ENCODE measurements at places on chromosomes 11 and 22.

DNA sequence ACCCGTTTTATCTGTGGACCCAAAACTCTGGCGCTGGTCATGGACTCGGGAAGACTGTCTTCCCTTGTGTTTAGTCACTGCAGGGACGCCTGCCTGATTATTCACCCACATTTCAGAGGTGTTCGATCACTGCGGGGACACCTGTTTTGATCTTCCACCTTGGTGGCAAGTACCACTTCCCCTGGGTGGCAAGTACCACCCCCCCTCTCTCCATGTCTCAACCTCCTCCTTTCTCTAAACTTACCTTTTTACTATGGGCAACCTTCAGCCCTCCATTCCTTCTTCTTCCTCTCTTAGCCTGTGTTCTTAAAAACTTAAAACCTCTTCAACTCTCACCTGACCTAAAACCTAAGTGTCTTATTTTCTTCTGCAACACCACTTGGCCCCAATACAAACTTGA is 1.9 kb upstream of the NDUFC2 start:
- no peak for DNase-seq

DNA sequence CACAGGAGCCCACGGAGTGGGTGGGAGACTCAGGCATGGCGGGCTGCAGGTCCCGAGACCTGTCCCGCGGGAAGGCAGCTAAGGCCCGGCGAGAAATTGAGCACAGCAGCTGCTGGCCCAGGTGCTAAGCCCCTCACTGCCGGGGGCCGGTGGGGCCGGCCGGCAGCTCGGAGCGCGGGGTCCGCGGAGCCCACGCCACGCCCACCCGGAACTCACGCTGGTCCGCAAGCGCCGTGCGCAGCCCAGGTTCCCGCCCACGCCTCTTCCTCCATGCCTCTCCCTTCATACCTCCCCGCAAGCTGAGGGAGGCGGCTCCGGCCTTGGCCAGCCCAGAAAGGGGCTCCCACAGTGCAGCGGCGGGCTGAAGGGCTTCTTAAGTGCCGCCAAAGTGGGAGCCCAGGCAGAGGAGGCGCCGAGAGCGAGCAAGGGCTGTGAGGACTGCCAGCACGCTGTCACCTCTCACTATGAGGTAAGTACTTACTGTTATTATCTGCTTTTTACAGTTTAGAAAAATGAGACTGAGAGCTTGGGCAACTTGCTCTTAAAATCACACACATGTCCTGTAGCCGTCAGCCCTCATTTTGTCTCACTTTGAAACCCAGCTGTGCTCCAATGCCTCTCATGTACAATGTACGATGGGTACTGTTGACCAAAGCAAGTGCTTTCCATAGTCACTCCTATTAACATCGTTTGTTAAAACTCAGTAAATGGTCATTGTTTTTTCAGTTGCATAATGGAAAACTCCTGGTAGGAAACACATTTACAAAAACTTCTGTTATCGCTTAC is 12.2 kb upstream of the OR10D3 start:
- DNase-seq: no peak

DNA sequence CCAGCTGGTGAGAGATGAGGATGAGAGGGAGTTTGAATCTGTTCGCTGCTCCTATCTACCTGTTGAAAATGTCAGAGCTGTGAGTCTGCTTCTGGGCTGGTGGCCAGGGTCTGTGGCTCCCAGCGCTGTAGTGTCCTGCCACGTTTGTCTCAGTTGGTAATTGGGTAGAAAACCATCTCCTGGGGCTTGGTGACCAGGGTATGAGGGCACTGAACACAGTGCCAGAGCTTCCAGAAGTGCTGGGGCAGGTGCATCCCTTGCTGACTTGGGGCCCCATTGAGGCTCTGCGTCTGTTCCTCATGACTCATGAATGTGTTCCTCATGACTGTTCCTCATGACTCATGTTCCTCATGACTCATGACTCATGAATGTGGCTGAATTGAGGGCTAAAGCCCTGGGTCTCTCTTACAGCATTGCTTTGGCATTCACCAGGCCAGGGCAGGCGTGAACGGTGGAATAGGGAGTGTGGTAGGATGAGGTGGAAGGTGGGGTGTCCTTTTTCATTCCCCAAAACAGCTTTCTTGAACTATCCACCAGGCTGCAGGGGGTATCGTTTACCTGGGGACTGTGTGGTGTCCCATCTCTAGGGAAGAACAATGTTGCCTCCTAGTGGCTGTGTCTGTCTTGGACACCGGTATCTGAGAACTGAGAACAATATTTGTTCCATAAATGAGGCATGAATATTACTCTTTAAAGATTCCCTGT is 139.5 kb downstream of the COMMD9 start:
- DNase-seq: no peak

GRCh38 chr11:11710556-11710955 is 88.8 kb upstream of the GALNT18 start:
- DNase-seq: no peak

DNA sequence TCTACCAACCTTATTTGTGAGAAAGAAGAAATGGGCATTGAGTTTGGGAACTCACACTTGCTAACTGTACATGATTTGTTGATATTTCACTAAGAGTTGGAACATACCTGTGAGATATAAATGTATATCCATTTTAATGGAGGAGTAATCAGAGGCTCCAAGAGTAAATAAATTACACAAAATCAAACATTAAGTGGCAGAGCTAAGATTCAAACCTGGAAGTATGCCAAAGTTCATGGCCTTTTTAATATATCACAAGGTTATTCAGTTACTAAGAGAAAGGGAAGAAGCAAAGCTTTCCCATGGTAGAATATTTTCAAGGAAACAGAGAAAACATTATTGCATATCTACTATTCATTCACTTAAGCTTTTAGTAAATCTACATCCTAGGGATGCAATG is 1641.1 kb downstream of the FAM181B start:
- DNase-seq: no peak

All from stimulated activated CD8-positive, alpha-beta memory T cell treated with anti-CD3 and anti-CD28 coated beads, Interleukin-15, amount 100 ng/mL, for 24 hours (primary cell).